ENCODE measurements at places on chromosomes 7 and 10.

DNA sequence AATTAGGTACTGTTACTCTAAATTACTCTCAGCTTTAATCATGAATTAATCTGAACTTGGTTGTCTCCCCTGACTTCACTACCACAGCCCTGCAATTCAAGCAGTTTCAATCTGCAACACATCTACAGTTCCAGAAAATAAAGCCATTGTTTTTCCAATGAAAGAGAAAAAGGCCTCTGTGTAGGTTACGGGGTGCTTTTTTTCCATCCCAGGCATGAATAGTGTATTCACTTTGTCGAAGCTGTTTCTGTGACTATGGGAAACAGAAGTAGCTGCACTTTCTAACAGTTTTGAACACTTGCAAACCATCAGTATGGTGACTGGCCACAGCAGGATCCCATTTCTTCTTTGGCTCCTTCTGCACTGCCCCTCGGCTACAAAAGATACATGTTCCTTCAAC, 460.2 kb downstream of the GRM8 start:
- no peak for DNase-seq

DNA sequence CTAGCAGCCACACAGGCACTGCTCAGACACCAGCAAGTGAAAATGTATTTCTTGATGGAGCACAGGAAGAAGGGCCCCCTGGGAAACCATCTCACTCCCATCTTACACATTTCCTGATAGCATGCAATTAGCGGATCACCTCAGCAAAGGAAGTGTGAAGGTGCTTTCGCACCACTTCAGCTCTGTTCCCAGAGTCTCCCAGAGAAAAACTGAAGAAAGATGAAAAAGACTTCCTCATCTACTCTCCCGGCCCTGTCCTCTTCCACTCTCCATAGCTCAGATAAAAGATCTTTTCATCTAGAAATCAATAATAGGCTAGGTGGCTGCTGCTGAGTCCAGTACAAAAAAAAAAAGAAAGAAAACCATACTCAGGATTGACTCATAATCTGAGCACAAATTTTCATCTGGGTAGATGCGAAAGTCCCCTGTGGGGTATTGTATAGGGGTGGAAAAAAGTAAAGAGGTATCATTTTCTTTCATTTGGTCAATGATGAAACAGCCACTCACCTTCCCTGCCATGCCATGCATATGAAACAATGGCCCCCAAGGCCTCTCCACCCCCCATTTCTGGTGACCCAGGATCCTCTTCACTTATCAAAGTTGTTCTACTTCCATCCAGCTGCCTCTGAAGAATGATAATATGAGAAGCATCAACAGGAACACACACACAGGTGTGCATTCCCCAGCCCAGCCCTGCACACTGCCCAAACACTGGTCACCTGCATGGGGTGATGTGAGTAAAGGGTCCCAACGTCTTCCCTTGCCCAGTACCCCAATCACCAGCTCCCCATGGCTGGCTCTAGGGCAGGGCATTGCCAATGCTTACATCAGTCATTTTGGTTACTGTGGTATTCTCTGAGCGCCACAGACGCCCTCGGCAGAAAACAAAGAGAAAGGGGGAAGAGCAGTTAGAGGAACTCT, 48.8 kb upstream of the DGKI start:
- no peak for DNase-seq

GRCh38 chr7:156079156-156079555, 266.9 kb upstream of the SHH start:
- no peak for DNase-seq

DNA sequence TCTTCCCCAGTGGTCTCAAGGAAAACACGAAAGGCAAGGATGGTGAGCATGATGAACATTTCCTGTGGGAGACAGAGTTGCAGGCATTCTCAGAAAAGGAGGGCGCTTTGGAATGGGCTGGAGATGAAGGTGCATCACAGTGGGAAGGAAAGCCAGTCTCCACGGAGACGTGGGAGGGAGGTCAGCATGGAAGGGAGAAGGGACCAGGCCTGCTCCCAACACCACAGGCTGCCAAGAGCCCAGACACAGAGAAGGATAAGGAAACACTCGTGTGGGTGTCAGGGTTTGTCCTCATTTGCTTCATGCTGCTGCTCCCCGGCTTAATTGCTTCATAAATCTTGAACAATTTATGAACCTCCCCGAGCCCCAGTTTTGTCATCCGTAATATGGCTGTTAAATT, 231.5 kb upstream of the ZNF32 start:
- no peak for DNase-seq

DNA sequence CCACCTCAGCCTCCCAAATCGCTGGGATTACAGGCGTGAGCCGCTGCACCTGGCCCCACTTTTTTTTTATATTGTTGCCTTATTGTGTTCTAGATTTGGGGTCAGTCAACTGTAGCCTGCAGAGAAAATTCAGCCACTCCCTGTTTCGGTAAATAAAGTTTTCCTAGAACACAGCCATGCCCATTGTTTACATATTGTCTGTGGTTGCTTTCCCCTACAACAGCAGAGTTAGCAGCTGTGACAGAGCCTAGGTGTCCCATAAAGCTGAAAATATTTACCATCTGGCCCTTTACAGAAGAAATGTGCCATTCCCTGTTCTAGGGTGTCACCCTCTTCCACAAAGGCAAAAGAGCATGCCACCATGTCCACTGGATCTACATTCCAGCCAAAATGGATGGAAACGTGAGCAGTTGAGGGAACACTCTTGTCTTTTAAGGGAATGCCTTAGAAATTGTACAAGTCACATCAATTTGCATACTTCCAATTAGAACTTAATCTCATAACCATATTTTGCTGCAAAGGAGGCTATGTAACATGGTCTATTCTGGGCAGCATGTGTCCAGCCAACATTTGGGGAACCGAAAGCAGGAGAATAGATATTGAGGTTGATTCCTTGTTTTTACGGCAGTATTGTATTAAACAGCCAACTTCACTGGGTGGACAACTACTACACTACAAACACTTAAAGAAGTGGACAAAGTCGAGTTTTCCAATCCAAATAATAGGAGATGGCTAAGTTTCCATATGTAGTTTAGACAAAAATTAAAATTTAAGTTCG, 11.0 kb upstream of the BLVRA start:
- no peak for DNase-seq

DNA sequence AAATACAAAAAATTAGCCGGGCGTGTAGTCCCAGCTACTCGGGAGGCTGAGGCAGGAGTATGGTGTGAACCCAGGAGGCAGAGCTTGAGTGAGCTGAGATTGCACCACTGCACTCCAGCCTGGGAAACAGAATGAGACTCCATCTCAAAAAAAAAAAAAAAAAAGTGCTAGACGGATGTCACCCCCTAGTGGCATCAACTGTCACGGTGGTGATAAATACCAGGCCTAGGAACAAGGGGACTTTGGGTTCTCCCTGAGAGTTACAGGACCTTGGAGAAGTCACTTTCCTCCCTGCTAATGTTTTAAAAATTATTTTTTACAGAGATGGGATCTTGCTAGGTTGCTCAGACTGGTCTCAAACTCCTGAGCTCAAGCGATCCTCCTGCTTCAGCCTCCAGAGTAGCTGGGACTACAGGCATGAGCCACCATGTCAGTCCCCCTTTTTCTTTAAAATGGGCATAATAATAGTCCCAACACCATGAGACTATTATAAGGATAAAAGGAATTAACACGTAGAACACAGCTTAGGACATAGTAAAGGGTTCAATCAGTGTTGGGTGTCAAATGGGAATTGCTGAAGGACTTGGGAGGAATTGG, 2.6 kb upstream of the TMEM130 start:
- DNase-seq: no peak

GRCh38 chr10:77208684-77209256, 428.8 kb downstream of the KCNMA1 start:
- no peak for DNase-seq

- DNase-seq: no peak
Measured at GRCh38 chr10:7205656-7206055, 205.2 kb downstream of the SFMBT2 start.

DNA sequence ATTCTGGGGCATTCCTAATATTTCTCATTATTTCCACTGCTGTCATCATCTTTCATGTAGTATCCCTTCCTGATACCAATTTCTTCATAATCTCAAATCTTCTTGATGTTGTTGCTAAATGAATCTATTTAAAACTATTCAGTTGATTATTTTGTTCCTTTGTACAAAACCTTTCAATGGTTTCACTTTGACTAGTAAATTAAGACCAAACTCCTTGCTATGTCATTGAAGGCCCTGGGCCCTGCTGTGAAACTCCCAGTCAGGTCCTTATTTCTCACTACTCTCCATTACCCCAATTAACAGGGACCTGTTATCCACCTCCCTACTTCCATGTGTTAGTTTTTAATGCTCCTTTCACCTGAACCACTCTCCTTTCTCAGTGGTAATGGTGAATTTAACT, 97.0 kb downstream of the CTTNBP2 start:
- no peak for DNase-seq

DNA sequence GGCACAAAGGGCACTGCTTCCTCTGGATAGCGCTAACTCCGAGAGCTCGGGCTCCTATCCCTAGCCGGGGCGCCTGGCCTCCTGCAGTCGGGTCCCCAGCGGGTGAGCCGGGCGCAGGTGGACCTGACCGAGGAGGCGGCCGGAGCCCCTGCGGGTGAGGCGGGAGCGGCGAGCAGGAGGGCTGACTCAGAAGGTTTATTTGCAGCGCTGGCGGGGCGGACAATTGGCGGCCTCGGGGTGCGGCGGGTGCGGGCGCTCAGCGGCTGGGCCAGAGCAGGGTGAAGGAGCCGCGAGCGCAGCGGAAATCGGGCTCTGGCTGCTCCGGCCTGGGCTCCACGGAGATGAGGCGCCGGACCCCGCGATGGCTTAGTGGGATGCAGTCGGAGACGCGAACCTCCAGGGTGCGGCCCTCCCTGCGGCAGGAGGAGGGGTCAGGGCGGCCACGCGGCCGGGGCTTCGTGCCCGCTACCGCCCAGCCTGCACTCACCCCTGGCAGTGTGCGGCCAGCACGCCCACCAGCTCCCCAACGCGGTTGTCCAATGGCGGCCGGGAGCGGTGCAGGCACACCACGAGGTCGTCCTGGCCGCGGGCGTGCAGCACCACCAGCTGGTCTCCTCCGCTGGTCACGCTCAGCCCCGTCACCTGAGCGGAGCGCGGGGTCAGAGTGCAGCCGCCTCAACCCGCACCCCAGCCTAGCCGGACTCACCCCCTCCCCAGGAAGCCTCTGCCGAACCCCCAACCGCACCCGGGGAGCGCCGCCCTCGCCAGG, 16.1 kb downstream of the MYO1G start:
- no peak for DNase-seq

DNA sequence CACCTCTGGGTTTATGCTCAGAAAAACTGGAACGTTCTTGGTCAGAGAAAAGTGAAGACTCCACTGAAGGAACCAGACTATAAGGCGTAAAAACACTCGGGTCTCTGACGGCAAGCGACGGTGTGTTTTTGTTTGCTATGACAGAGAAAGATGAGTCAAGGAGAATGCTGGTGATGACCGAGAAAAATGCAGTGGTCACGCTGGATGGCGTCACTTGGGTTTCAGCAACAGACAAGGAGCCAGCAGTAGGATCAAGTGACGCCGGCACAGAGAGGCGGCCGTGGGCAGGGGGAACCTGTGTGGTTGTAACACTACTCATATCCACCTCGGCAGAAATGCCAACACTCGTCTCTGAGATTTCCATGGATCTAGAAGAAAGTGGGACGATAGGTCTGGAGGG, 63.4 kb downstream of the KIAA1549 start:
- no peak for DNase-seq

DNA sequence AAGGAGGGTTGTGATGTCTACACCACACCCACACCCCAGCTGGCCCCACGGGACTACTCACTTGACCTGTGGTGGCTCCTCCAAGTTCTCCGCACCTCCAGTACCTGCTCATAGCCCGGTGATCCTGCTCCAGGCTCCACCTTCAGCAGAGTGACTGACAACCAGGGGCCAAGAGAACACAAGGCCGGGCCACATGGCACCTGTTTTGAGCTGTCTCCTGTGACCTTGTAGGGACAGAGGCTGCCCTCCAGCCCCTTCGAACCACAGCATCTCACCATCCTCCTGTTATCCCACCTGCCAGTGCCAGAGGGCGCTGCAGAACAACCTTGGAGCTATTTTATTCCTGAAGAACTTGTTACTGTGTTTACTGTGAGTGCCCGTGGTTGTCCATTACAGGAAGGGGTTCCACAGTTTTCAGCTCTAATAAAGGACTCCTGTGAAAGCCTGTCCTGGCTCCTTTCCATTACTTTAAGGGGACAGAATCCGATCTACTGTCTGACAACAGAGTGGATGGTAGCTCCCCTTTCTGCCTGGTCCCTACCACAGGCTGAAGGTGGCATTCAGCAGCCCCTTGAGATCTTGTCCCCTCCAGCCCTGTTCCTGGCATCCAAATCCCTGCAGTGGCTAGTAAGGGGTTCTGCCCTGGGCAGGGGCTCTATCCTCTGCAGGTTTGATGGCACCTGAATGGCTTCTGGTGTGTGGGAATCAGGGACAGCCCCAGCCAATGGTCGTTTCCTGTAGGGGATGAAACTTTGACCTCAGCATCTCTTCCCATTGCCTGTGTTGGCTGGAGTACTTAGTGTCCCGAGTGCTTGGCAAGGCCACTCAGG, 50.8 kb downstream of the C10orf120 start:
- DNase-seq: peak; percentile 21
